ENCODE measurements at places on chromosomes 3 and 15. TPM values are rescaled to one million over a fixed set of nuclear protein-coding genes. Genes with fewer than 3 reads are reported as not detected.

NCBP2 gene
- 49.4 TPM for total RNA-seq

SPPL2A gene
- 76.9 TPM for total RNA-seq

CHRD gene
- total RNA-seq = 0.52 TPM

ANKUB1 gene
- not detected for total RNA-seq

SRGAP3 gene
- total RNA-seq = 2.2 TPM

RYK gene
- total RNA-seq = 60.2 TPM

GPR149 gene
- total RNA-seq = not detected

RAF1 gene
- 67.6 TPM for total RNA-seq

MST1 gene
- total RNA-seq = 5.4 TPM

PEX11A gene
- 2.1 TPM for total RNA-seq

P2RY13 gene
- total RNA-seq = not detected

SAMMSON gene
- not detected for total RNA-seq

CEMIP gene
- 5.0 TPM for total RNA-seq

AGTR1 gene
- 3.0 TPM for total RNA-seq

CHRM5 gene
- not detected for total RNA-seq

SLC24A5 gene
- total RNA-seq = not detected
